ENCODE measurements at places on chromosomes 6 and 20.

GRCh38 chr6:113317442-113317841 lies 539.7 kb upstream of the MARCKS start:
- DNase-seq, result no peak

- DNase-seq, result no peak
These were observed 237.9 kb downstream of the LRFN2 start for GRCh38 chr6:40349123-40349900.

GRCh38 chr6:158002249-158002950 lies 20.7 kb downstream of the SYNJ2 start:
- DNase-seq, result no peak

GRCh38 chr6:20186981-20187380 lies 25.3 kb downstream of the MBOAT1 start:
- no peak for DNase-seq

DNA sequence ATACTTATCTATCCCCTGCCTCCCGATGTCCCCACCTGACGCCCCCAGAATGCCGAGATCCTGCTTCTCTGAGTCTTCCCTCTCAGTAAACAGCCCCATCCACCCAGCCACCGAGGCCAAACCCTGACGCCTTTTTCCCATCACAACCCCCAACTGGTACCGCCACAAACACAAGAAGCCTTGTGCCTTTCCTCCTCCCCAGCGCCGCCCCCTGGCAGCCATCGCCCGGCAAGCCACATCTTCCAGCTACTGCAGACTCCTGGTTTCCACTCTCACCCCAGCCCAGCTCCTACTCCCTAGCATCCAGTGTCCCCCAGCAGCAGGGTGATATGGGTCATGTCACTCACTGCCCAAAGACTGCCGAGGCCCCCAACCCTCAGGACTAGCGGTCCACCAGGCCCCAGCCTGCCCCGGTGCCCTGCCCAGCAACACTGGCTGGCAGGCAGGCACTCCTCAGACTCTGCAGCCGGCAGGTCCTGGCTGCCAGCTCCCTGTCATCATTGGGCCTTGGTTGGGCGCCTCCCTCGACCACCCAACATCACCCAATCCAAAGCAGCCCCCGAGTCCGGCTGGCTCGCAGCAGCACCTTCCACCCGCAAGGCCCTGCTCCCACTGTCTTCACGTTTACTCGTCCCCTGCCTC lies 11.2 kb downstream of the TCFL5 start:
- DNase-seq, result no peak

- DNase-seq, result no peak
These were observed 48.7 kb downstream of the SYNE1 start for GRCh38 chr6:152588456-152588855.

- DNase-seq, result no peak
These were observed 258.1 kb downstream of the UTRN start for GRCh38 chr6:144543006-144543871.

DNA sequence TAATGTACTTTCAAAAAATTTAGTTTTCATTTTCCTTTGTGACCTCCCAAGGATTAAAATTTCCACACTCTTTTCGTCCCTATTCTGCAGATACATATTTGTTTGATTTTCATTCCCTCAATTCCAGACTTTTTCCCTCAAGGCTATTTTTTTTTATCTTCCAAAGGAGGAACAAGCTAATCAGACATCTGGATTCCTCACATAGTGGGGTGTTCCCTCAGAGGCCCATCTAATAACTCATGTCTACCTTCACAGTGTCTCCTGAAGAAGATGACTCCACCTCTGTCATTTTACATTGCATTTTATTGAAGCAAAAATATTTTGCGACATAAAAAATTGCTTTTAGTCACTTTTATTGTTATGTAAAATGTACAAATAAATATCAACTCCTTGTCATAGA lies 122.2 kb downstream of the RFPL4B start:
- DNase-seq, result no peak

GRCh38 chr6:18444111-18444510 lies 57.0 kb downstream of the RNF144B start:
- DNase-seq, result no peak

DNA sequence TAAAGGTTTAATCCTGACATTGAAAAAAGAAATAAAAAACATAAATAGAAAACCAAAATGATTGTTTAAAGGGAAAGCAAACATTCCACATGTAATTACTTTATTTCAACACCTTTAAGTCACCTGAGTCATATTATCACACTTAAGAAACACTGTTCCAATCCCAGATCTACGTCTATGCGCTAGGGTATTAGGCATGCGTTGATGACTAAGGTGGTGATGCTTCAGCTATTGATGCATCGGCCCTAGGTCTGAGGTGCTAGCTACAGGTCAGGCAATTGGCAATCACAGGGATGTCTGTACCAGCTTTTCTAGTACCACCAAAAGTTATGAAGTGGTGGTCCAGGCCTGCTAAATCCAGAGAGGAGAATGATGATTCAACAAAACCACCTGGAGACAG lies 97.7 kb upstream of the BCLAF1 start:
- no peak for DNase-seq

DNA sequence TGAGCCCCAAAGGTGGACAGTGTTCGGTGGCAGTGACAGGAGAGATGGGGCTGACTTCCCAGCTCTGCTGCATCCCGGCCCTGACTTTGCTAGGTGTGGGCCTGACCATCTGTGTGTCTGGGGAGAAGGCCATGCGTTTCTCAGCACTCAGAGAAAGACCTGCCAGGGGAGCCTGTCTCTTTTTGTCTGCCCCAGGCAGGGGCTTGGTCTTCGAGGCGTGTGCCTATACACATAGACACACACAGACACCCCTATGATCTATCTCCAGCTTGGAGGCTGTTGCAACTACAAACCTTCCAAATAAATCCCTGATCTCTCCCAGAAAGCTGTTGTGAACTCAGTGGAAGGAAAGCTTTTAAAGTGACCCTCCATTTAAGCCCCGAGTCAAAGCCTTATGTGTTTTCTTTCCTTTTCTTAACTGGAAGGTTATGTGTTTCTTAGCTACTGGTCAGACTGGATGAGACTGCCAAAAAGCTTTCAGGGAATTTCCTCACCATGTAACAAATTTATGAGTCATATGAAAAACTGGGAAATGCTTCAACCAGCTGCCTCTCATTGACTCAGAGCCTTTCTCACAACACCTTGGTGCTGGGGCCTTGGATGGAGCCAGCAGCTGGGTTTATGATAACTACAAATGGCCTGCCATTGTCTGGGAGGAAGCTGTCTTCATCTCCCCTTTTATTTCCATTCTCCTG lies 102.6 kb downstream of the CDC5L start:
- no peak for DNase-seq

- no peak for DNase-seq
These were observed 185.5 kb upstream of the TNFAIP3 start for GRCh38 chr6:137681445-137682009.

DNA sequence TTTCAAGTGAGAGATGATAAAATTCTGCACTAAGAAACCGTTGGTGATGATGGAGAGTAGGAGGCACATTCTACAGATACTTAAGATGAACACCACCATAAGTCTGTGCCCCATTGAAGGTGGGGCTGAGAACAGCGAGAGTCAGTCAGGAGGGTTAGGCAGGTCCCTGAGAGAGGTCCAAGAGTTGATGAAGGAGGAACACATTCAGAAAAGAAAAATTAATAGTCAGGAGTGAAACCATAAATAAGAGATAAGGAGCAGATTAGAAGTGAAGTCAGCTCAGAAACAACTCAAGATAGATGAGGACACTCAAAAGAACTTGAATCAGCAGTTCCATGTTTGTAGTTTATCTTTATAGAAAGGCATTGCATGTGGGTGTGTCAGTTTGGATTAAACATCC lies 727.2 kb upstream of the MARCKS start:
- DNase-seq, result no peak
